AG09319 (cell line): ENCODE measurements at places on chromosomes 7 and 10.

DNA sequence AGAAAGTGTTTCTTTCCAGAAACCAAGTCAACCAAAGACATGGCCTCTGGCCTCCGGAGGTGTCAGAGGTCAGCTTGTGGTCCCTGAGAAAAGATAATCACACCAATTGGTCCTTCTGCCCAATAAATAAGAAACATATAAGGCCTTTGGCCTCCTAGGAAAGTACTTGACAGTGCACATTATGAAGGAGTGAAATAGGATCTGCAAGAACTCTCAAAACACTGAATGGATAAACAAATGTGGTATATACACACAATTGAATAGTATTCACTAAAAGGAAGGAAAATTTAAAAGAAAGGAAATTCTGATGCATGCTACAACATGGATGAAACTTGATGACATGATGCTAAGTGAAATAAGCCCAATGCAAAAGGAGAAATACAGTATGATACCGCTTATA lies 35.4 kb upstream of the NRF1 start:
- no peak for DNase-seq

DNA sequence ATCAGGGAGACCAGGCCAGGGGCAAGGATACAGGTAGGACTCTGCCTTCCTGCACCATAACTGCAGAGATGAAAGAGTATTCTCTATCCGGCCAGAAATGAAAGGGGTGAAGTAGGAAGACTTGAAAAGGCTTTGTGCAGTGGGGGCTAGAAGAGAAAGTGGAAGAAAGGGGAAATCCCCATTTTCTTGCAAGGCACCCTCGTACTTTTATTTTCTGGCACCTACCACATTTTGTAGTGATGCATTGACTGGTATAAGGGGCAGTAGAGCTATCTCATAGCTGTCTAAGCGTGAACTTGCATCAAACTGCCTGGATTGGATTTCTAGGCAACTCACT lies 752 bp upstream of the CAMK2G start:
- DNase-seq: no peak

- no peak for DNase-seq
Measured at GRCh38 chr7:158077934-158078910, 509.4 kb downstream of the PTPRN2 start.

GRCh38 chr7:98174334-98175259 lies 36.6 kb upstream of the BHLHA15 start:
- no peak for DNase-seq

GRCh38 chr7:108225531-108226181 lies 95.5 kb upstream of the LAMB4 start:
- no peak for DNase-seq

DNA sequence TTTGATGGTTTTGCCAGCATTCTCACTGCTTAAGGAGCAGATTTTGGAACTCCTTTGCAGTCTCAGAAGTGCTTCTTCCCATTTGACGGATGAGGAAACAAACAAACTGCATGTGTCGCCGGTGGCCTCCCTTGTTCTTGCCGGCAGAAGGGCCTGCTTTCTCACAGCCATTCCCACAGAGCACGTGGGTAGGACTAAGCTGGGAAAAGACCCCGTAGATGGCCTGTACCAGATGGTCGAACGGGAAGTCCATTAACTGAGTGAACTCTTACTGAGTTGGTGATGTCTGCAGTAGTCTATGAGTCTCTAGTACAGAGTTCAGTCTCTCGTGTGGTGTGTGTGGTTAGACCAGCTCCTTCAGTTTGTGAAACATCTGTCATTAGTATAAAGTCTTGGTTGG lies 131.9 kb downstream of the TRRAP start:
- DNase-seq: no peak

- DNase-seq: no peak
Measured at GRCh38 chr7:43753843-43754242, 4.6 kb upstream of the BLVRA start.

- no peak for DNase-seq
Measured at GRCh38 chr7:66421830-66422475, 206.7 kb upstream of the KCTD7 start.

GRCh38 chr10:129140921-129141885 lies 325.8 kb upstream of the MGMT start:
- DNase-seq: no peak

DNA sequence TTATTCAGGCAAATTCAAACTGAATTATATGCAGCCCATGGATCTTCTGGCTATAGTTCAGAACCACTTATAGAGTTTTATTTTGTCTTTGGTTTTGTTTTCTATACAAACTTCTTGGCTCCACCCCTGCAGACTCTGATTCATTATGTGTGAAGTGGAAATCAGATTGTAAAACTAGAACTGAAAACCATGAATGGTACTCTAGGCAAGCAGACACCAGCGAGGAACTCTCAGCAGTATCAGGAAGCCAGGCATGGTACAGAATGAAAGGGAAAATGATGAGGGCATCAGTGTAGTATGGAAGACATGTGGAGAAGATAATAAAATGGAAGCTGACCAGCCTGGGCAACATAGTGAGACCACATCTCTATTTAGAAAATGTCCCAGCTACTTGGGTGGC lies 1026.9 kb upstream of the C7orf33 start:
- DNase-seq: no peak

DNA sequence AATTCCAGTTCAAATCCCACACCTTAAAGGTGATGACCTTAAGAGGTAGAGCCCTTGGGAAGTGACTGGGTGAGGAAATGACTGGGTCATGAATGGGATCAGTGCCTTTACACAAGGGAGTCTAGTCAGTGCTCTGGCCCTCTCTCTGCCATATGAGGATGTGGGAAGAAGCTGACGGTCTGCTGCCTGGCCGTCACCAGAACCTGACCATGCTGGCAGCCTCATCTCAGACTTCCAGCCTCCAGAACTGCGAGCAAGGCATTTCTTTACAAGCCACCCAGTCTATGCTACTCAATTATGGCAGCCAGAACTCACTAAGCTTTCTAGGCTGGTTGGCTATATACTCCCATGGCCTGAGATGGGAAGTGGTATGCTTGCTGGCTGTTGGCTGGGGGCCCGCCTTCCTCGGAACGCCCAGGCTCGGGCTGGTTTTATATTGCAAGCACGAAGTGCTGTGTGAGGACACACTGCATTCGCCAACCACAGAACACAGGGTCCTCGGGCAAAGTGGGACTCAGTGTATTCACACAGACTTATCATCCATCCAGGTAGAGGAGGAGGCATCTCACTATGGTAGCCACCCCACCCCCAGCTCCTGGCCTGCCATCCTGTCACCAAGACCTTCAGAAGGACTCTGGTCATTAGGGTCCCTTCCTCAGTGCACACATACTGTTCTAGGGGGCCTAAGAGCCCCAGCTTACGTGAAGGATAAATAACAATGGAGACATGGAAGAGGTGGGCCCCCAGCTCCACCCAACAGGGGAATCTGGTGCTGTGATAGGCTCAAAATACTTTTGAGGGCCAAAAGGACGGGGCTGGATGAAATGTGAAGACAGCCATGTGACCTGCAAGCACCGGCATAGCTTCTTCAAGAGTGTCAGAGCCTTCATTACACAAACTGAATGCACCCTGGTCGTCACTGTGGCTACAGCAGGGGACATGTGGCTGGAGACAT lies 49.0 kb downstream of the ZRANB1 start:
- no peak for DNase-seq

DNA sequence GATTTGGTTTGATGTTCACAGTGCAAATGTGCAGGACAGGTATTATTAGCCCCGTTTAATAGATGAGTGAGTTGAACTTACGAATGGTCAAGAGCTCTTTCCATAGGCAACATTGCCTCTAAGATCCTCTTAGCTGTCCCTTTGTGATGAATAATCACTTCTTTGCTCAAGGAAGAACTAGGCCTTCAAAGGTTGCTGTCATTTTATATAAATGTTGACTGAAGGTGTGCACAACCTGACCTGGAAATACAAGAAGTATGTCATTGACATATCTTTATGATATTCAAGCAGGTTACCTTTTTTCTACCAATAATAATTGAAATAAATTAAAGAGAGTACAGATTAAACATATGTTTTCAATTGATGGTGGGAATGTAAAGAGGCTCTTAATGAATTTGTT lies 48.5 kb upstream of the GLCCI1 start:
- DNase-seq: no peak

- DNase-seq: no peak
Measured at GRCh38 chr7:47968847-47969774, 10.3 kb downstream of the HUS1 start.

GRCh38 chr7:149690688-149691446 lies 82.5 kb downstream of the ZNF467 start:
- no peak for DNase-seq

DNA sequence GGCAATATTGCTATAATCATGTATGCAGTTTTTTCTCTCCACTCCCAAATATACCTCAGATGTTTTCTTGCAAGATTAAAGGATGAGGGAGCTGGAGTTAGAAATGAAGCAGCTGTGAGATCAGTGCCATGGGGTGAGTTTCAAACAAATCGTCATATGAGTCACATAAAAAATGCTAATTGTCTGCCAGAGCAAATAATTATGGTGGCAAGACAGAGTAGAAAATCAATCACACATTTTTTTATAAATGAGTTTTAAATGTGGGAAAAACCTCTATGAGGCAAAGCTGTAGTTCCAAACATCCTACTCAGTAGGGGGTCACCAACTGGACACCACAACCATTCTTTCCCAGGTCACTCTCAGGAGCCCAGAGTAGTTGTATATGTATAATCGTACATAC lies 55.3 kb downstream of the CH25H start:
- no peak for DNase-seq

DNA sequence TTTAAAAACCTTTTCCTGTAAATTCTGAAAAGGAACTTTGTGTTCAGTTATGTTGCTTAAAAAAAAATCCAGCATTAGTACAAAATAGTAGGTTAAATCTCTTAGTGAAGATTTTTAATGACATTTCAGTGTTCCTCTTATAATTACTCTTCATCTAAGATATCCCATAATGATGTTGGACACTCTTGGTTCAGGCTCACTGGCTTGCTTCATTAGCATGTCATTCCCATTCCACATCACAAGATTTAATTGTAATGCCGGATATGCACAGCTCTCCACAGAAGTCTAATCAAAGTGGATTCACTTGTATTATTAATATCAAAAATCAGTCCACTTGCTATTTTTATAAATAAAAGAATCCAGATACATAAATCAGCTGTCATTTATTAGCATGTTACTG lies 180.0 kb upstream of the MDFIC start:
- DNase-seq: no peak

DNA sequence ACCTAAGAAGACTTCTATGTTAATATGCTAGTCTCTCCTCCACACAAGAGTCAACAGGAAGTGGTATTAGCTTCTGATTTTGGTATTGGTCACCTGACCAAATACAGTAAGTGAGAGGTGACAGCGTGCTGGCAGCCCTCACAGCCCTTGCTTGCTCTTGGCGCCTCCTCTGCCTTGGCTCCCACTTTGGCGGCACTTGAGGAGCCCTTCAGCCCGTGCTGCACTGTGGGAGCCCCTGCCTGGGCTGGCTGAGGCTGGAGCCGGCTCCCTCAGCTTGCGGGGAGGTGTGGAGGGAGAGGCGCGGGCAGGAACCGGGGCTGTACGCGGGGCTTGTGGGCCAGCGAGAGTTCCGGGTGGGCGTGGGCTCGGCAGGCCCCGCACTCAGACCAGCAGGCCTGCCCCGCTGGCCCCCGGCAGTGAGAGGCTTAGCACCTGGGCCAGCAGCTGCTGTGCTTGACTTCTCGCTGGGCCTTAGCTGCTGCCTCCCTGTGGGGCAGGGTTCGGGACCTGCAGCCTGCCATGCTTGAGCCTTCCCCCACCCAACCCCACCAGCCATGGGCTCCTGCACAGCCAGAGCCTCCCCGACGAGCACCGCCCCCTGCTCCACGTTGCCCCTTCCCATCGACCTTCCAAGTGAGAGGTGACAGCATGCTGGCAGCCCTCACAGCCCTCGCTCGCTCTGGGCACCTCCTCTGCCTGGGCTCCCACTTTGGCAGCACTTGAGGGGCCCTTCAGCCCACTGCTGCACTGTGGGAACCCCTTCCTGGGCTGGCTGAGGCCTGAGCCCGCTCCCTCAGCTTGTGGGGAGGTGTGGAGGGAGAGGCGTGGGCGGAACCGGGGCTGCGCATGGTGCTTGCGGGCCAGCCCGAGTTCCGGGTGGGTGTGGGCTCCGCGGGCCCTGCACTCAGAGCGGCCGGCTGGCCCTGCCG lies 4.2 kb upstream of the ACSL5 start:
- no peak for DNase-seq

DNA sequence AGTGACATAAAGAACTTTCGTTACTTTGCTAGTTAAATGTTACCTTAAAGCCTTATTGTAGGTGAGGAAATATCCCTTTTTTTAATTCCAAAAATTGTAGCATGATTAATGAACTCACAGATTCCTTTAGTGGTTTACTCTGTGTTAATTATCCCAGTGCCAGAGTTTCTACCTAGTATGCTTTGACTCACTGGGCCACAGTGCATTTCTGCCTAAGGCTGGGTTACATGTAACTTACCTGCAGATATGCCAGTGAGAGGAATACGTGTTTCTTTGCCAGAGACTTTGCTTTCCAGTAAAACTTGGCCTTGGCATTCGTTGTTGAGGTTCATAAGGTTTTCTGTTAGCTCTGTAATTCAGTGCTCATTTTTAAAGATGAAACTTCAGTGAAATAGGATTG lies 380.8 kb upstream of the LRGUK start:
- no peak for DNase-seq

DNA sequence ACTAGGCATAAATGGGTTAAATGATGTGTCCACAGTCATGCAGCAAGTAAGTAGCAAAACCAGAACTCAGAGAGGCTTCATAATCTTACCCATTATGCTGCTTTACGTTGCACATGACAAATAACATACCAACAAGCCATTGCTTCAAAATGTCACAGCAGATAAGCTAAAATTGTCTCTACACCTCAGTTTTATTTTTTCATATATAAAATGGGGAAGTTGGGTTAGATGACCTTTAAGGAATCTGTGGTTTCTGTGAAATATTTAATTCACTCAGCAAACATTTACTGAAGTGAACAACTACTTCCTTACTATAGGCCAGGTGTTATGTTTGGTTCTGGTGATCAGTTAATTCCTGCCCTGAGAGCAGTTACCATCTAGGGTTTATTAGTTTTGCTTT lies 2.2 kb upstream of the ASCC1 start:
- DNase-seq: no peak

- no peak for DNase-seq
Measured at GRCh38 chr7:112433289-112433688, 17.0 kb upstream of the IFRD1 start.

DNA sequence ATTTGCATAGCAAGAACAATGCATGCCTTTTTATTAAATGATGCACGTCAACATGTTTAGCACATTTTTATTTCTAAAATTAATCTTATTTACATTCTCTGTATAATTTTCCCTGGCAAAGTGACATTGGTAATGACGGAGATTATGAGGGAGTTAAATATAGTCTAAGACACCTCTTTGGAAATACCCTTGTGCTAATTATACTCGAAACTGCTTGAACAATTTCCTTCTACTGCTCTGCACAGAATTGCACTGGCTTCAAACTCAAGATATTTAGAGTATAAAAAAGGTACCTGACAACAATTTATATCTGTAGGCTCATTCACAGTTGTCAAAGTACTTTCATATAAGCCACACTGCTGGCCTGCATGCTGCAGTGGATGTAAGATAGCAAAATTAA lies 602.7 kb downstream of the NXPH1 start:
- DNase-seq: no peak
